ENCODE measurements at places on chromosomes 11 and 22.

- DNase-seq, result no peak
These were observed 37.6 kb downstream of the MAP6 start for GRCh38 chr11:75631086-75631730.

- peak; percentile 86 for DNase-seq
These were observed 46.0 kb upstream of the PARVA start for GRCh38 chr11:12331239-12331874.

DNA sequence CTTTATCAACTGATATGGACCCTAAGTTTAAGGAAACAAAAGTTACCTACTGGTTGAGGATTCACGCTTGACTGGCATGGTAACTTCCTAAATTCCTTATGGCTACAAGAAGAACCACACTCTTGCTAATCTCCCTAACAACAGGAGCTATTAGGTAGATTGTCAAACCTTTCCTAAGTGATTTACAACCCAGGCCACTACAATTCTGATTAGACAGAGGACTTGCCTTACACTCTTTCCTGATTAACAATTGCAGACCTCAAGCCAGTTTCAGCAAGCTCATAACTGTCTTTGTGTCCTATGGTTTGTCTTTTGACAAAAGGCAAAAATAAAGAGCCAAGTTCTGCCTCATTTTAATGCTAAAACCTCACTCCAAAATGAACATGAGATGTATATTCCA, 16.3 kb downstream of the OR52K2 start:
- no peak for DNase-seq

- no peak for DNase-seq
These were observed 40.7 kb downstream of the ZNRF3 start for GRCh38 chr22:28923826-28924732.

GRCh38 chr11:96466607-96467006, 76.8 kb downstream of the JRKL start:
- DNase-seq, result no peak

GRCh38 chr22:30922151-30922611, 46.4 kb downstream of the MORC2 start:
- DNase-seq, result no peak

DNA sequence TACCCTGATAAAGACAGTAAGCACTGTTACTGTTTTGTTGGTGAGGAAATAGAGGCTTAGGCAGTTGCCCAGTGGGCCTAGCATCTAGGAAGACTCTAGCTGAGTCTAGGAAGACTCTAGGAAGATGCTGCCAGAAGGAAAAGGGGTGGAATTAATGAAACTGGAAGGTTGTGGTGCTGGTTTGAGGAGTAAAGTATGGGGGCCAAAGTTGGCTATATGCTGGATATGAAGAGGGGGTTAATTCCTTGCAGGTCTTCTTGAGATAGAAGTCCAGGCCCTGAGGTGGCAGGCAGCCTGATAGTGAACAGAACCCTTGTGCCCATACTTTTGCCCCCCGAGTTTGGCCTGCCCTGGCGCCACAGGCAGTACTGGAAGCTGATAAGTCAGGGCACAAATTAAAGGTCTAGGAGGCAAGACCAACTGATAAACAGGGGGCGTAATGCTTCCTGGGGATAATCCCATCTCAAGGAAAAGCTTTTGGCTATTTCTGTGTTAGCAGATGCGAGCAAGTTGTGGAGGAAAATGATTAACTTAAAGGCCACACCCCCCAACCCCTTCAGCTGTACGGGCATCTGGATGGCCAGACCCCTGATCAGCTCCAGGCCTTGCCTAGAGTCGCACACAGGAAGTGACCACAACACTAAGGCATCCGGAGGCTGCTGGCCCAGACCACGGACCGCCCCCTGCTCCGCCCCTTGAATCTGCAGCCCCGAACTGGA, 3.1 kb downstream of the ILK start:
- no peak for DNase-seq

GRCh38 chr11:28697920-28698827, 590.0 kb downstream of the METTL15 start:
- DNase-seq, result no peak

- DNase-seq, result no peak
These were observed 605.2 kb downstream of the NTM start for GRCh38 chr11:131975619-131976018.
